Hepatic stellate cell (primary cell): ENCODE measurements at places on chromosomes 1 and 21.

DNA sequence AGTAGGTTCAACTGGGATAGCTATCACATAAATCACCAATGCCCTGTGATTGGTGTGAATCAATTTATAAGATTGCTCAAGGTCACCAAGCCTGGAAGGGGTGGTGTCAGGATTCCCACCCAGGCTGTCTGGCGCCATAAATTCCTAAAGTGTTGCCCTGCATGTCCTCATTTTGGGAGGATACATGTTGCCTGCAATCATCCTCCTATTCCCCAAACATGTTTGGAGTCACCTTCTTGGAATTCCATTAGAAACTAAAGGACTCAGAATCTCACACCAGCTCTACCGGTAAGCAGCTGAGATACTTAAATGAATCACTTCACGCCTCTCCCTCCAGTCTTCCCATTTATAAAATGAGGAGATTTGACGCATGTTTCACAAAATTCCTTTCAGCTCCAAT lies 54.1 kb upstream of the SLC45A1 start:
- DNase-seq: no peak

- DNase-seq: no peak
Measured at GRCh38 chr1:226983992-226984364, 43.9 kb downstream of the COQ8A start.

GRCh38 chr1:224801844-224802490 lies 127.5 kb upstream of the DNAH14 start:
- no peak for DNase-seq

DNA sequence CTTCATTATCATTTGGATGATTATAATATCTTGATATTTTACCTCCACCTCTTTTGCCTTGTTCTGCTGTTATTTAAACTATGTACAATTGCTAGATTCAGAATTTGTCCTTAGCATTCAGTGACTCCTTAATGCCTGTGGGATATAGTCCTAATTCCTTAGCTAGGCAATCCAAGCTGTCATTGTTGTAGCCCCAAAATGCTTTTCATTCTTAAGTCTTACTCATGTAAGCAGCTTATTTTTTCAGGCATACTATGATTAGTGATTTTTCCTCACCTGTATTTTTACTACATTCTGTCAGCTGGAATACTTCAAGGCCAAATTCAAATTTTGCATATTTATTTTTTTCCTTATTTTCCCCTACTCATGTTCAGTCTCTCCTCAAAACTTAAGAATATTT lies 13.4 kb downstream of the PKN2 start:
- no peak for DNase-seq

DNA sequence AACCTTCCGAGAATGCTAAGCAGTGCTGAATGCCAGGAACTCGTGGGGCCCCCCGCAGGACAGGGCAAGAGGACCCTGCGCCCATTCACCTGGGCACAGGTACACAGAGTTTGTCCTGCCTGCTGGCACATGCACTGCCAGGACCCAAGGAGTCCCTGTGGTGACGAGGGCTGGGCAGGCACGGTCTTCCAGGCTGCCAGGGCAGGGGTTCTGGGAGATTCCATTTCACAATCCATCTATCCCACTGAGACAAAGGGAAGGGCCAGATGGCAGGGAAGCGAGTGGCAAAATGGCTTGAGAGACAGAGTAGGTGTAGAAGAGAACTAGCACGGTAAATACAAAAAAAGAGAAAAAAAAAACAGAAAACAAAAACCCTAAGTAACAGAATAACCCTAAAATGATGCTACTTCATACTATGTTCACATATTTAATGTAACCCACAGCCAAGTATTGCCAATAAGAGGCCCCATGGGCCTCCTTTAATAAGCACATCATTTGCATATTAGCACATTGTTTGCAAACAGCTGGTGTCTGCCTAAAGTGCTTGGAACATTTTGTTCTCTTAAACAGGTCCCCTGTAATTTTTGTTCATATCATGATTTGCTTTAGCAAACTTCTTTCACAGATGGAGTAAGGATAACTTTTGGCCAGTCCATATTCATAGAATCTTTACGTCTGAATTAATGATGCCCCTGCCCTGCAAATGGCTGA lies 83.8 kb downstream of the STUM start:
- no peak for DNase-seq

- no peak for DNase-seq
Measured at GRCh38 chr21:37502947-37503346, 136.4 kb downstream of the DYRK1A start.
